ENCODE measurements at places on chromosomes 5 and 9. TPM values are rescaled to one million over a fixed set of nuclear protein-coding genes. Genes with fewer than 3 reads are reported as not detected.

Gene NR4A3
- 1.0 TPM for total RNA-seq

Gene ADRA1B
- total RNA-seq: 0.13 TPM

Gene GRM6
- not detected for total RNA-seq

Gene SMIM33
- not detected for total RNA-seq

Gene PCDHA8
- total RNA-seq: 0.76 TPM

Gene ZNF354C
- total RNA-seq: 1.9 TPM

Gene PARP8
- total RNA-seq: 12.8 TPM

Gene SNCAIP
- total RNA-seq: 1.1 TPM

Gene TRIP13
- not detected for total RNA-seq

Gene ERCC8
- total RNA-seq: 3.6 TPM

Gene SLC46A2
- total RNA-seq: 0.18 TPM

All from pancreas (tissue), 10 donors.